Smooth muscle cell of the pulmonary artery (primary cell): ENCODE measurements at places on chromosomes 3 and 15. TPM values are rescaled to one million over a fixed set of nuclear protein-coding genes. Genes with fewer than 3 reads are reported as not detected.

FEZF2 gene
- total RNA-seq = not detected in 2 replicates

COPG1 gene
- total RNA-seq = 313 and 371 TPM in 2 replicates

FGF7 gene
- total RNA-seq = 157 and 355 TPM in 2 replicates

TRH gene
- total RNA-seq = 0.10 and 0.20 TPM in 2 replicates

HACL1 gene
- 20.0 and 21.5 TPM in 2 replicates for total RNA-seq

CADPS gene
- 0.17 and 3.3 TPM in 2 replicates for total RNA-seq

PLSCR4 gene
- 68.2 and 119 TPM in 2 replicates for total RNA-seq

ESYT3 gene
- 0.07 and 0.23 TPM in 2 replicates for total RNA-seq

CACNA1D gene
- 0.07 and 0.46 TPM in 2 replicates for total RNA-seq

SUMF1 gene
- total RNA-seq = 99.2 and 114 TPM in 2 replicates

USP4 gene
- 26.0 and 30.0 TPM in 2 replicates for total RNA-seq

IQCF2 gene
- total RNA-seq = not detected in 2 replicates

CCDC191 gene
- total RNA-seq = 2.0 and 2.4 TPM in 2 replicates

CLRN1 gene
- total RNA-seq = not detected in 2 replicates

DNAJB11 gene
- 56.6 and 59.0 TPM in 2 replicates for total RNA-seq

SHISA5 gene
- 134 and 160 TPM in 2 replicates for total RNA-seq

HCN4 gene
- total RNA-seq = under 0.01 TPM in 1 of 2 replicates, not detected in the other

ITIH1 gene
- total RNA-seq = 0.17 and 0.33 TPM in 2 replicates
